ENCODE measurements at places on chromosomes 2 and 18.

DNA sequence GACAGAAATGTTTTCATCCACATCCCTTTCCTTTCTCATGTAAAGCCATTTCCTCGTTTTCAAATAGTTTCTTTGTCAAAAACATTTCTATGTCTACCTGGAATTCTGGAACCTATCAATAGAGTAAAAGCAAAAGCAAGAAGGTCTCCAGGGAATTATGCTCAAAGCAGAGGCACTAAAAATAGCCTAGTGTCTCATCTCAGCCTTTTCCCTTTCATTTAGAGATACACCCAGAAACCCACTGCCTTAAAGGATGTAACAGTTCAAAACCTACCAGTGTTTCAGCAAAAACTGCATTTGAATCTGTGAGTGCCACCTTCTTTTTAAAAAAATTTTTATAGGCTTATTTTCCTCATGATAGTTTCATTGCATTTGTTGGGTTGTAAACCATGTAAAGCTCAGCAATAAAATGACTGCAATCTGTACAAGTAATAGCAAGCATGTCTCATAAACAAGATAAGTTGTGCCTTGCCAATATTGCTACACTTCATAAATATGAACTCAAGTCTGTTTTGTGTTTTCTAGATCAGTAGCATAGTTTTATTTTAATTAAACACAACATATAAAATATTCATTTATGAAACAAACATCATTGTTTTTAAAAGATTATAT, 927.3 kb upstream of the ACVR2A start:
- no peak for DNase-seq

DNA sequence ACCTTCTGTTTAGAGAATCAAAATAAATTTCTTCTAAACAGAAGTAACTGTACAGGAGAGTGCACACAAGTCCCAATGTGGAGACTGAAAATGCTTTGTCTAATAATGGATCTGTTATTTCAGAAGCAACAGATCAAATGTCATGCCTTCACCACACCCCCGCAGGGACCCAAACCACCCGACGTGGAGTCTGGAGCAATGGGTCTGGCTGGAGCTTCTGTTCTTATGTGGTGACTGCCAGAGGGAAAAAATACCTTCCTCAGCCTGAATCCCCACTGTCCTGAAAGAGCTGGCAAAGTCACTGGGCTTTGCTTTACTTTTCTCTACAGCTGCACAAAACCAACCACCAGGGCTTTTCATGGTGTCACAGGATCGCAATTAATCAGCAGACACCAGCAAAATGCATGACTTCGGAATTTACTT, 119.0 kb upstream of the ZFP36L2 start:
- no peak for DNase-seq

- no peak for DNase-seq
Measured at GRCh38 chr2:1635823-1636222, 108.5 kb downstream of the PXDN start.

GRCh38 chr2:109069331-109070194, 59.4 kb upstream of the SH3RF3 start:
- DNase-seq, result no peak

DNA sequence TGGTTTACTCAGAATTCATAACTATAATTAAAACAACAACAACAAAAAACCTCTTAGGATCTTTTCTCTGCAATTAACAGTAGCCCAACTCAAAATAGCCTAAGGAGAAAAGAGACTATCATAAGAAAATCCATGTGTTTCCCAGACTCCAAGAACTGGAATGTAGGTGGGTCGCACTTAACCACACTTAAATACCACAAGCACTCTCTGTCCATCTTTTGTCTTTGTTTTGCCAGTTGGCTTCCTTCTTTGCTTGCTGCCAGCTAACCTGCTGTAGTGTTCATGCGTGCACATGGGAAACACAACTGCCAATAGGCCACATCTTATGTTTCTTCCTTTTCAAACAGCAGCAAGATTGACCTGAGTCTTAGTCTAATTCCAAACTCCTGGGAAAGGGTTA, 24.1 kb upstream of the ACVR1 start:
- DNase-seq, result no peak

- no peak for DNase-seq
Measured at GRCh38 chr18:34773961-34774766, 64.1 kb downstream of the DTNA start.

DNA sequence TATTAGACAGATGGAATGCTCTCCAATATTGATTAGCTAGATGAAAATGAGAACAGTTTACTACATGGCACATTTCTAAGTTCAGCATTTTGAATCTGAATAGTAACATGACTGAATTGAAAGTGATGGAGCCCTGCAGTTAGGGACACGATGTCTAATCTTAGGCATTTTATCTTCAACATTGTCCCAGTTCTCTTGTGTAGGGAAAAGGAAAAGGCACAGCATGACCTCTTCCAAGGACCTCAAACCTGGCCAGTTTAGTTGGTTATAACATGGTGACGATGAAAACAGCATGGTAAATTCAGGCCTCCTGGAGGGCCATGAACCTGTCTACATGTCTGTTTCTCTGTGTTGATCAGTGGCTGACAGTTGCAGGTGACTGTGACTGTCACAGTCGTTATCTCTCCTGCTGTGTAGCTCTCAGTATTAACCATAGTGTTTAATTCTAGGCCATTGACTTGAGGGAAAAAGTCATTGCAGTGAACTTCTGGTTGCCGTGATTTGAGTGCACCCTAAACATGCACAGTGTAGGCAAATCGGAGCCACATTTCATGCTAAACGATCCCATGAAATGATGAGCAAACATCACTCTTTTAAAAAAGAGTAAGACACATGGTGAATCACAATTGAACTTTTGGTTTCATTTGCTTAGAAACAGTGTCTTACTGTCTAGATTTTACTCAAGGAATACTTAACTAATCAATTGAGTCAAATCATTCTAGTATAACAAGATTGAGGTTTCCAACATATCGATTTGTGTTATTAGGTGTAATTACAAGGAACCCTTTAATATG, 129.7 kb downstream of the PHLPP1 start:
- no peak for DNase-seq

DNA sequence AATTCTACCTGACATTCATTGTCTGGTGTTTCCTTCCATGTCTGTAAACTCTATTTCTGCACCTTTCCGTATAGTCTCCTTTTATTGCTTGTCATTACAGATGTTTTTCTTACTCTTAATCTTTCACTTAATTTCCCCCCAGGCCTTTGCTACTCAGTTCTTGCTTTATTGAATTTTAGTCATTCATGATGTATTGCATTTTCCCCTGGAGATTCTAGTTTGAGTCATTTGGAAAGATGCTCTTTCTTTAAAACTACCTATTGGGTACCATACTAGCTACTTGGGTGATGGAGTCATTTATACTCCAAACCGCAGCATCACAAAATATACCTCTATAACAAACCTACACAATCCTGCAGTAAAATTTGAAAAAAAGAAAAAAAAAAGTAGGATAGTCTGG, 27.2 kb upstream of the LPIN2 start:
- no peak for DNase-seq

- DNase-seq, result no peak
Measured at GRCh38 chr2:180690611-180691010, 289.8 kb upstream of the UBE2E3 start.

- no peak for DNase-seq
Measured at GRCh38 chr18:70418546-70419311, 129.9 kb downstream of the SOCS6 start.

GRCh38 chr2:241728627-241729026, 5.8 kb upstream of the D2HGDH start:
- DNase-seq, result no peak

DNA sequence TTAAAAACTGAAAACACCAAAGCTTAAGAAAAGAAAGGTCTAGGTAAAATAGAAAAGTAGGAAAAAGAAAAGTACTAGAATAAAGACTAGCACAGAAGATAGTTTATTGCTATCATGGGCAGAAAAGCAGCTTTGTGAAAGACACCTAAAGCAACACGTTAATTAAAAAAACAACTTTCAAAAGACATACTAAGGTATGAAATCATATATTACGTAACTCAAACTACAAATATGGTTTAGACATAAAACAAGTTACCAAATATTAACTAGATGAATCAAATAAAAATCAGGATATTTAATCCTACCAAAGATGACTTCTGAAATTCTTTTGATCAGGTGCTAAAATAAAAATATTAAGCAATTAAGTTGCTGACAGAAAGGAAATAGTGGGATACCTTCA, 30.3 kb downstream of the RTTN start:
- DNase-seq, result no peak

GRCh38 chr2:138730497-138731030, 49.6 kb downstream of the NXPH2 start:
- no peak for DNase-seq

GRCh38 chr2:99841749-99842148, 300.6 kb downstream of the AFF3 start:
- DNase-seq, result no peak

DNA sequence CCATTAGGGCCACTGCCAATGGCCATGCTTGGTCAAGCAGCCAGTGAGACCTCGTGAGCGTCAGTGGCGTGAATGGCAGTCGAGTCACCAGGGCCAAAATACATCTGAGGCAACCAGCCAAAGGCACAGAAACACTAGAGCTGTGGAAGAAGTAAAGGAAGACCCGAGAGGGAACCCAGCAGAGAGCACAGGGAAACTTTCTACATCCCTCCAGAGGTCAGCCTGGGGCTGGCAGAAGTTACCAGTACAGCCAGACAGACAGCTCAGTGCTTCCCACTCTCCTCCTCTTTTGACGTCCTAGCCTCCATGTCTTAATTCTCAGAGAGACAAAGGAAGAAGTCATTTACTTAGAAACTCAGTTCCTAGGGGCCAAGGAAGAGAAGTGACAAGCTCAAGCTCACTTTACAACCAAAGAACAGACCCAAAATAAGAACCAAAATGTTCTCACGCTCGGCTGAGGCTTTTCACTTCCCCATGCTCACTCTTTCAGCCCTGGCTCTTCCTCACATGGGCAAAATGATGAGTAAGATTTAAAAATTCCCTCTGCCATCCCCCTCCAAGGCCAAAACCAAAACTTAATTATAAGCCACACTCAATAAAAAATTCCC, 8.7 kb downstream of the CYRIA start:
- no peak for DNase-seq

GRCh38 chr2:157744571-157745076, 116.0 kb upstream of the ACVR1C start:
- no peak for DNase-seq

GRCh38 chr2:68193787-68194372, 36.2 kb downstream of the PNO1 start:
- no peak for DNase-seq

GRCh38 chr18:54975598-54975997, 16.3 kb upstream of the CCDC68 start:
- no peak for DNase-seq
